ENCODE measurements at places on chromosomes 3 and 15.

- DNase-seq = no peak
These were observed 61.2 kb downstream of the KLHL6 start for GRCh38 chr3:183494341-183494740.

DNA sequence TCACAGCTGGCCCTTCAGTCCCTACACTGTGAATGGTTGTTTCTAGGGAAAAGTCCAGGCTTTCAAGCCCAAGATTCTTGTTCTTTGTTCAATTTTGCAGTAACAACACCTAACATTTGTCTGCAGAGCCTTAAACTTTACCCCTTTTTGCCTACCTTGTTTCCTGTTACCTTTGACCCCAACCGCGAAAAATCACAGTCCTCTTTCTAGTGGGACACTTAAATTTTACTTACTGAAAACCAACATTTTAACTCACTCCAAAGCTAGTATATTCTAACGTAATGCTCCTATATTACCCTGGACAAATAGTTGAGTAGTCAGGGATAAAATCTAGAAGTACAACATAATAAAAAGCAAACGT is 649 bp upstream of the PIK3CB start:
- DNase-seq = no peak

GRCh38 chr3:187281191-187281714 is 10.3 kb downstream of the MASP1 start:
- DNase-seq = no peak

DNA sequence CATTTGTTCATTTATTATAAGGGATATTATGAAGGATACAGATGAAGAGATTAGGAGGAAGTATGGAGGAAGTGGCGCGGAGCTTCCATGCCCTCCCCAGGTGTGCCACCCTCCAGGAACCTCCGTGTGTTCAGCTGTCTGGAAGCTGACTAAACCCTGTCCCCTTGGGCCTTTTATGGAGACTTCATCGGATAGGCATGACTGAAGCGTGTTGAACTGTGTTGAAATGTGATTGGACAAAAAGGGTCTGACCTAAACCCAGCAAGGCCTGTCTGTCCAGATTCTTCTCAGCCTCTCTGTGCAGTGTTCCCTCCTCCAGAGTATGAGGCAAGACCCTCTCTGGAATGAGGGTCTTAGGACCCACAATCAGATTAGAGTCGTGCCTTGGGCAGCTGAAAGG is 31.7 kb downstream of the HACD3 start:
- DNase-seq = peak; percentile 44

DNA sequence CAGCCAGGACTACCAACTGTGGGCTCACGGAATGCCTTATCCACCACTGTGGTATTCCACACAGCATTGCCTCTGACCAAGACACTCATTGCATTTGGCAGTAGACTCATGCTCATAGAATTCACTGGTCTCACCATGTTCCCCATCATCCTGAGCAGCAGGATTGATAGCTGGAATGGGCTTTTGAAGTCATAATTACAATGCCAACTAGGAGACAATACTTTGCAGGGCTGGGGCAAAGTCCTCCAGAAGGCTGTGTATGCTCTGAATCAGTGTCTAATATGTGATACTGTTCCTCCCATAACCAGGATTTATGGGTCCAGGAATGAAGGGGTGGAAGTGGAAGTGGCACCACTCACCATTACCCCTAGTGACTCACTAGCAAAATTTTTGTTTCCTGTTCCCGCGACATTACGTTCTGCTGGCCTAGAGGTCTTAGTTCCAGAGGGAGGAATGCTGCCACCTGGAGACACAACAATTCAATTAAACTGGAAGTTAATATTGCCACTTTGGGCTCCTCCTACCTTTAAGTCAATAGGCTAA is 58.6 kb upstream of the CCDC80 start:
- peak; percentile 94 for DNase-seq

DNA sequence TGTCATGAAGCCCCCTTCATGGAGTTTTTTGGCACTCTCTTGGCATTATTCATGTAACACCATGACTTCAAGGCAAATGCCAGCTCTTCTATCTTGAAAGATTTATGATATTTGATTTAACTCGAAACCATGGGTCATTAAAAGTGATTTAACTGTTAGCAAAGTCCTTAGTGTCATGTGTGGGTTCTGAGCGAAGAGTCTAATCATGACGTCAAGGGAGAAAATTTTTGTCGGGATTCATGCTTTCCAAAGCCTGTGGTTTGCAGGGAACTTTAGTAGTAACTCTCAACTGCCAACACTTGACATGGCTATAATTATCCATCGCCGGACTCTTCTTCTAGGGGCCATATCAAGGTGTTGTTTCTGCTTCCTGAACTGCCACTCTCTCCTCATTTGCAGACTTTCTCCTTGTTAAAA is 11.5 kb downstream of the GXYLT2 start:
- DNase-seq = no peak

- DNase-seq = peak; percentile 60
These were observed 965.9 kb upstream of the ROBO1 start for GRCh38 chr3:80733522-80734176.

DNA sequence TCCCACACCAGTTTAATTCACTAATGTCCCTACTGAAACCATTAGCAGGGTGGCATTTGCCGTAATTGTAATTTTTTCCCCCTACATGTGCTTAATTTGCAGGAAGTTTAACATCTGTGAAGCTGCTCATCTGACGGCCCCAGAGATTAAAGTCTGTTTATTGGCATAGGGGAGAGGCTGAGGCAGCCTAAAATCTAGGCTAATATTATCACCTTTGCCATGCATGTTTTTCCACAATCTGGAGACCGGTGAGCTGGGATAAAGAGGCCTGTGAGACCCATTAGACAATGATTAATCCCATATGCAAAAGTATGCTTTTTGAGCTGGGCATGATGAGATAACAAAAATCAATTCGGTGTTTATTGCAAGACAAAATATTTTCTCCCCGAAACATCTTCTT is 561.2 kb upstream of the ALCAM start:
- DNase-seq = no peak

GRCh38 chr3:48564022-48564421 is 441 bp upstream of the UCN2 start:
- peak; percentile 80 for DNase-seq

DNA sequence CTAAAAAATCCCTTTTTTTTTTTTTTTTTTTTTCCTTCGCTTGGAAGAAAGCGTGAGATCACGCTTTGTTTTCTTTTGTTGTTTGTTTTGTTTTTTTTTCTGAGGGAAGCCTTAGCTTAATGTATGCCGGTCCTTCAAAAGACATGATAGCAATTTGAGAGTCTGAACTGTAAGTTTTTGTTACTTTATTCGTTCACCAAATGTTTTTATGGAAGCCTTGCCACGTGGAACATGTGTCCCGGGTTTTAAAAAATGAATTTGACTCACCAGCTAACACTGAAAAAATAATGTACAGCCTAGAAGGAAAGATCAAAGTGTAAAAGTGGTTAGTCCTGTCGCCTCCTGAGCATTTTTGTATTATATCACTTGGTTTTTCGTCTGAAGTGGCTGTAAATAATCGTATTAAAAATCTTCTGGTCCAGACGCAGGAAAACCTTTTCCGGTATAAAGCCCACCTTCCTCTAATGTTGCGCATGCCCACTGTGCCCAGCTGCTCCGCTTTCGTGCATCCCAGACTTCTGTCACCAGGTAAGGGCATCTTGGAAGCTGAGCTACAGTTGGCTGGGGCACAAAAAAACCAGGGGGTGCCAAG is 795 bp upstream of the MYNN start:
- DNase-seq = peak; percentile 85

DNA sequence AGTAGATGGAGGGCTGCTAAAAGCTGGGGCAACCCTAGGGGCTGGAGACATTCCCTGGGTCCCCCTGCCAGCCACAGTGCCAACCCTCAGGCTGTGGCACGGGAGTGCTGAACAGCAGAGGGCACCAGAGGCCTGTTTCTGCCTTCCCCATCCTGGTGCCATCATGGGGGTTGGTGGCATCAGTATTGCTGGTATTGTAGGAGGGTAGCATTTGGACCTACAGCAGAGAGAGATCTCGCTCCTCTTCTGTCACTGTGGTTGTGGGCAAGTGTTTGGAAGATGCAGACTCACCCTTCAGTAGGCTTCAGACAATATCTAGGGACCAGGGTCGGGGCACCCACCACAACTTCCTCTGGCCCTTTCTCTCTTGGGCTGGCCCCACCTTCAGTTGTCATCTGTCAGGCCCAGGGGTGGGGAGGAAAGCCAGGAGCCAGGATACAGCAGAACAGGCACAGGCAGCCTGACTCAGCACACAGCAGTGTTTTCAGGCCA is 123.5 kb downstream of the RPLP1 start:
- DNase-seq = peak; percentile 57

DNA sequence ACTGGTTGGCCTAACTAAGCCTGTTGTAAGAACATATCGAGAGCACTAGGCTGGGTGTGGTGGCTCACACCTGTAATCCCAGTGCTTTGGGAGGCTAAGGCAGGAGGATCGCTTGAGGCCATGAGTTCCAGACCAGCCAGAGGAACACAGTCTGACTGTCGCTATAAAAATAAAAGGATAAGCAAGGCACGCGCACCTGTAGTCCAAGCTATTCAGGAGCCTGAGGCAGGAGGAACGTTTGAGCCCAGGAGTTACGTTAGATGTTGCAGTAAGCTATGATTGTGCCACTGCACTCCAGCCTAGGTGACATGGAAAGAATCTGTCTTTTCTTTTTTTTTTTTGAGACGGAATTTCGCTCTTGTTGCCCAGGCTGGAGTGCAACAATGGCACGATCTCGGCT is 24.9 kb downstream of the MAP4 start:
- no peak for DNase-seq

GRCh38 chr3:128492671-128493569 is at the start of gene GATA2:
Gene GATA2 (minus strand): TSS chr3:128493201. CDS start chr3:128487031, 6,170 bp downstream.
- peak; percentile 32 for DNase-seq

DNA sequence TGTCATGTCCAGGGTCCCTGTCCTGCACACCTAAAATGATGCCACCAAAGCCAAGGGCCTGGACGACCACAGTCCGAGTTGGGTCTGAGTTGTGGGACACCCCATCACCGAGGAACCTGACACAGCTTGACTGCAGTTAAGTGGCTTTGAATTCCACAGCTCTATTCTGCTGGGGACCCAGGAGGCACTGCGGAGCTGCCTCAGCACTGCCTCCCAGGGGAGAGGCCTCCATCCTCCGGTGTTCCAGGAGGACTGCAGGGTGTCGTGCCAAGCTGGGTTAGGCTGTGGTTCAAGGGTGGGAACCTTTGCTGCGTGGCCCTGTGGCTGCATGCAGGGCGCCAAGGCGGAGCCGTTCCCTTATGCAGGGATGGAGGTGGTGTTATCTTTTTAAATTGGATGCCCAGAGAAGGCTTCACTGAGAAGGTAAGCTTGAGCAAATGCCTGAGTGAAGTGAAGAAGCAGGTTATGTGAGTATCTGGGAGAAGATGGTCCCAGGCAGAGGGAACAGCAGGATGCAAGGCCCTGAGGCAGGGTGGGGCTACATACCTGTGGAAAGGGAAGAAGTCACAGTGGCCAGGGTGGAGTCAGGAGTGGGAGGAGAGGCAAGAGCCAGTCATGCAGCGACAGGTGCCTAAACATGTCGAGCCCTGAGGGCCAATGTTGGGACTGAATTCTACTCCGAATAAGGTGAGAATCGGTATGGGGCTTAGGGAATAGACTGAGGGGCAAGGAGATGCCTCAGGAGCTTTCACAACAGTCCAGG is 144.8 kb downstream of the TPRA1 start:
- no peak for DNase-seq

DNA sequence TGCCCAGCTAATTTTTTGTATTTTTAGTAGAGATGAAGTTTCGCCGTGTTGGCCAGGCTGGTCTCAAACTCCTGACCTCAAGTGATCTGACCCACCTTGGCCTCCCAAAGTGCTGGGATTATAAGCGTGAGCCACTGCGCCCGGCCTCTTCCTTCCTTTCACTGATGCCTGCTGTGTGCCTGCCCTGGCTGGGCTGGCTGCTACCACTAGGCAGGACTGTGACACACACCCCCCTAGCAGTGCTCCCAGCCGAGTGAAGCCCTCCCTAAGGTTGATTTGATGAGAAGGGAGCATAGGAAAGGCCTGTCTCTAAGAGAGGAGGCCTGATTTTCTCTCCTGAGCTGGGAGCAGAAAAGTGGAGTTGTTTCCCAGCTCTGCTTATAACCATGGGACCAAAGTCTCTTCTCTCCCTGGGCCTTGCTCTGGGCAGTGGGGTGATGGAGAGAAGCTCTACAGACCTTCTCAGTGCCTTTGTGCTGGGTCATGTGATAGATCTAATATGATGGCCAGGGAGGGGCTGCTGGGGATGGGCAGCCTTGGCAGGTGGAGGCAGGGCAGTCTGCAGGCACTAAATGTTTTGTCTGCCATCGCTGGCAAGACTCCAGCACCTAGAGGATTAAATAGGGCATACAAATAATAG is 20.1 kb upstream of the SFMBT1 start:
- no peak for DNase-seq

DNA sequence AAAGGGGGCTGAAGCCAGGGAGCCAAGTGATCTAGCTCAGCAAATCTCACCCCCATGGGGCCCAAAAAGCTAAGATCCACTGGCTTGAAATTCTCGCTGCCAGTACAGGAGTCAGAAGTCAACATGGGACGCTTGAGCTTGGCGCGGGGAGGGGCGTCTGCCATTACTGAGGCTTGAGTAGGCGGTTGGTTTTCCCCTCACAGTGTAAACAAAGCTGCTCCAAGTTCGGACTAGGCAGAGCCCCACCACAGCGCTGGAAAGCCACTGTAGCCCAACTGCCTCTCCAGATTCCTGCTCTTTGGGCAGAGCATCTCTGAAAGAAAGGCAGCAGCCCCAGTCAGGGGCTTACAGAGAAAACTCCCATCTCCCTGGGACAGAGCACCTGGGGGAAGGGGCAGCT is 8.1 kb upstream of the SLC25A36 start:
- no peak for DNase-seq

DNA sequence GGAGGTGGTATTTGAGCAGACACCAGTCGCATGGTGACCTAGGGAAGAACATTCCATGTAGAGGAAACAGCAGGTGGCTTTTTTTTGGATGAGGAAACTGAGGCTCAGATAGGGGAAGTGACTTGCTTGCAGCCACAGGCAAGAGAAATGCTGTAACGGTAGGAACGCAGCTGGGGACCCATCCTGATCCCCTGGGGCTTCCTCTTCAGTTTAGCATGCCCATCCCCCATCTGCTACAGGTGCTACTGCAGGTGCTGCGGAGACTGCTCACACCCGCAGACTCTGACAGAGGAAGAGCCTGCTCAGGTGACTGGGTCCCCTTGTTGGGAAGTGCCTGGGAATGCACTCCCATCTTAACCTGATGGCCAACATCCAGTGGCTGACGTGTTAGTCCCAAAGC is 55.4 kb upstream of the SEC13 start:
- DNase-seq = no peak
